ENCODE measurements at places on chromosomes 11 and 22.

DNA sequence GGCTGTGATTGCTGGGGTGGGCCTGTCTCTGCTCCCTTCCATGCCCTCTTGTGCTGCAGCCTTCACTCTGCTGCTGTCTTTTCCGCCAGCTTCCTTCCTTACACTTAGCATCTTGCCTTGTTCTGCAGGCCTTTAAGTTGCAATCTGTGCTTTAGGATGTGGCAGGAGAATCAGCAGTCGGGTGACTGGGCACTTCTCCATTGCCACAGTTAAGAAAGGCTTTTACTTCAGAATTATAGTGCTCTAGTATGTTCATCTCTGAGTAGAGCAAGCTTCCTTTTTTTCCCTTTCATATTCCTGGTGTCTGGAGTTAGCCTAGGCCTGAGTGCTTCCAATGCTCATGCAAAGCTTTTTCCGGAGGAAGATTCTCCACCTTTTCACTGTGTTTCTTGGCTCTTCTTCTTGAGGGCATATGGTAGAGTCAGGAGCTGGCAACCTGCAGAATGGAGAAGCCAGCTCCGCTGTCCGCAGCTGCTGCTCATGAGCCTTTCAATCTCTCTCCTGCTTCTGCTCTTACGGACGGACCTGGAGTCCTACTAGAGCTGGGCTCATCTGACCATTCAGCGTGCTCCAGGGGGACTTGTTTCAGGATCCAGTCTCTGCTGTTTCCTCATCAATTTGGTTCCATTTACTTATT, 20.2 kb downstream of the PPP6R2 start:
- no peak for DNase-seq

DNA sequence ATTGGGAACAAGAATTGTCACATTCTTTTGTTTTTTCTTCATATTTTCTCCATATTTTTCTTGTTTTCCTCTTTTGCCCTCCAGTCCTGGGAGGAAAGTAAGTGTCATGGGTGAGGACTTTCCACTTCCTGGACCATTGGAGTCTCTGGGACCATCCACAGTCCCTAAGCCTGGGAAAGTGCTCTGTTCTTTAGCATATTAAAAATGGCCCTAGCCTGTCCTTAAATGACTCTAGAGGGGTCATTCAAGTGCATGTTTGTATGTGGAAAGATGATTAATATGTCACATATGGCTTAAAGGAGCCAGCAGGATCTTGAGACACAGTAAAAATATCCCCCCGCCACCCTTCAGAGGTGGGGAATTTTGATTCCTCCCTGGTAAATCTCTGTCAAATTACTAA, 20.1 kb upstream of the SCGB1D1 start:
- DNase-seq: no peak

DNA sequence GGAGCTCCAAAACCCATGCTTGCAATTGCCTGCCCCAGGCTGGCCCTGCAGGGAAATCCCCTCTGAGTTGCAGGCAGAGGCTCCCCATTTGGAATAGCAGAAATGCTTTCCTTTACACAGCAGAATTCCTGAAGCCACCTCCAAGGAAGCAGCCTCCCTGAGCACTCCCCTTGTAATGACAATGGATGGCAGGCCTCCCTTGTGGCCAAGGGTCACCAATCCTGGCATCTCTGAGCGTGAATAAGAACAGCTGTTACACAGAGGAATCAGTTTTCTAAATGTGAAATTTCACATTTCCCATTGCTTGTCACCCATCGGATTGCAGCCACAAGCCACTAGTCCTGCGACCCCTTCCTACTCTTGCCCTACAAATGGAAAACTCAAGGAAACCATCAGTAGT, 107.6 kb downstream of the GALNT18 start:
- DNase-seq: no peak

- no peak for DNase-seq
Observed at GRCh38 chr11:87031433-87032170, 6.1 kb upstream of the TMEM135 start.

DNA sequence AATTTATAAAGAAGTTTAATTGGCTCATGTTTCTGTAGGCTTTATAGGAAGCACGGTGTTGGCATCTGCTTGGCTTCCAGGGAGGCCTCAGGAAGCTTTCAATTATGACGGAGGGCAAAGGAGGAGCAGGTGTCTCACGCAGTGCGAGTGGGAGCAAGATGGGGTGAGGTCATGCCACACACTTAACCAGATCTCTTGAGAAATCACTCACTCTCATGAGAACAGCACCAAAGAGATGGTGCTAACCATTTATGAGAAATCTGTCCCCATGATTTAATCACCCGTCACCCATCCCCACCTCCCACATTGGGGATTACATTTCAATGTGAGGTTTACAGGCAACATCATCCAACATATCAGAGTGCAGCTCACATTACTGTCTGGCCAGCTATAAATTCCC, 103.5 kb downstream of the ARHGAP8 start:
- no peak for DNase-seq

DNA sequence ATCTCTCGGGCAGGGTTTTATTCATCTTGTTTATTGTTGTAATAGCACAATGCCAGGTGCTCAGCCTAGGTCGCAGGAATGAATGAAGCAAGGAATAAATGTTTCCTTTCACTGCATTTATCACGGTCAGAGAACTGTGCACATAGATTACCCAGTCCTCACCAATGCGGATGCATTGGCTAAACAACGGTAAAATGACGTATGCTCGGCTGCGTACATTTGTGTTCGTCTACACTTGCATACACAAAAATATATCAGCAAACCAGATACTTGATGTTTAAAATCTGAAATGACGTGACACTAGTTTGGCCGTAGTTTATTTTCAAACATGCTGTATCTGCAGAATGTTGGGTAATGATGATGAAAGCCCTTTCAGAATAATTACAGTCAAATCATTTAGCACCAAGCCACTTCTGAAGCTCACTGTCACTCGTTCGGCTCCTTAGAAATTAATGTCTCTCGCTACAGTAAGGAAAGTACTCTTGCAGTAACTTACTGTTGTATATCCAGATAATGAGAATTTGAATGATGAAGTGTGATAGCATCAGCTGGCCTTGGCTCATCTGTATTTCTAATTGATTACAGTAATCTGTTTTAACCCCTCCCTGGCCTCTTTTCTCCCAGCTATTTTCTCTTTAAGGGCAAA, 268.9 kb downstream of the LRRC4C start:
- no peak for DNase-seq

- no peak for DNase-seq
Observed at GRCh38 chr11:109960831-109961230, 132.4 kb upstream of the ZC3H12C start.

DNA sequence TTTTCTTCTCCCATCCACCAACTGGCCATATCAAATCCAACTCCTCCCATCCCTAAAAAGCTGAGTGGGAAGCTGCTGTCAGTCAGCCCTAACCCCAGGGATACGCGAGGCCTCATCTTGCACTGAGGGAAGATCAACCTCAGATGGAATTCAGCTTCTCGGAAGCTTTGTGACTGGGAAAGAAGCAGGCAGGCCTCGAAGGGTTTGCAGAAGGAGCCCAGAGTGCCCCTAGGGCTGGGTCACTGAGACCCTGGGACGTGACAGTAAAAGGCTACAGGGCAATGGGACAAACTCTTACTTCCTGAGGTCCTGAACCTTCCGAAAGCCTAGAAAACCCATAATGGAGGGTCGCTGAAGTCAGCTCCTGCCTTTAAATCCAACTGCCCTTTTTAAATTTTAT, 34.4 kb upstream of the NNMT start:
- no peak for DNase-seq

DNA sequence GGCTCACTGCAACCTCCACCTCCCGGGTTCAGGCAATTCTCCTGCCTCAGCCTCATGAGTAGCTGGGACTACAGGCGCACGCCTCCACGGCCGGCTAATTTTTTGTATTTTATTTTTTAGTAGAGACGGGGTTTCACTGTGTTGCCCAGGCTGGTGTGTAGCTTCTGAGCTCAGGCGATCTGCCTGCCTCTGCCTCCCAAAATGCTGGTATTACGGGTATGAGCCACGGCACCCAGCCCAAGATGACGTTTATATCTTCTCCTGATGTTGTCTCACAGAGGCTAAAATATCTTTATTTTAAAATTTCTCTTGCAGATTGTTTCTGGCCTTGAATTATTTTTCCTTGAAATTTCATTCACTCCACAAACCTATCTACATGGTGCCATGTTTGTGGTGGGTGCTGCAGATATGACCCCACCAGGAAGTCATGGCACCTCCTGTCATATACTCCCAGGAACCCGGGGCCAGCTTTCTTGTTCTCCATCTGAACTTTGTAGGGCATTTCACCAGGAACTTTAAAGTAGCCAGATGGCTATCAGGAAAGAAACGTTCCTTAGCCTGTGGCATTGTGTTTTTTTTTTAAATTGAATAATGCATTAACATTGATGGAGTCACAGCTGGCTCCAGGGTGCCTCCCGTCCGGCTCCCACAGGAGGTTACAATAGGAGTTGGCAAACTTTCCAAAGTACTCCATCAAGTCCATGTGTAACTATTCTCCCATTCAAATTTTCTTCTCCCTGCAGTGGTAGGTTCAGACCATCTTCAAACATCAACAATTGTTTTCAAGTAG, 42.0 kb upstream of the LIPT2 start:
- DNase-seq: no peak

- no peak for DNase-seq
Observed at GRCh38 chr11:20601221-20601914, 2.0 kb downstream of the SLC6A5 start.

GRCh38 chr22:27723158-27723557, 78.4 kb downstream of the MN1 start:
- DNase-seq: no peak

DNA sequence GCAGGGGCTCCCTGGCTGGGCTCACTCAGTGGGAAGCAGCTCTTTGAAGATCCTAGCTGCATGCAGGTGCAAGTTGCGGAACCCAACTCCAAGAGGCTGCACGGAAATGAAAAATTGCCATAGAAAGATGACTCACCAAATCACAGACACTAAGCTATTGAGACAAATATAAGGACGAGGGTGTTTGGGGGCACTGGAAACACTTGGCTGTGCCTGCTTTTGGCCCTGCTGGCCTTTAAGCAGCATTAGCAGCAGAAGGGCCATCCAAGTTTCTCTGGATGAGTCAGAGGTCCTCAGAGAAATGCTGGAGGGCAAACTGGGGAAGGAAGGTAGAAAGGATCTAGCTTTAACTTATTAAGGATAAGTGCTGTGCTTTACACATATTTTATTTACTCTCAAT, 282.3 kb downstream of the KIRREL3 start:
- no peak for DNase-seq

DNA sequence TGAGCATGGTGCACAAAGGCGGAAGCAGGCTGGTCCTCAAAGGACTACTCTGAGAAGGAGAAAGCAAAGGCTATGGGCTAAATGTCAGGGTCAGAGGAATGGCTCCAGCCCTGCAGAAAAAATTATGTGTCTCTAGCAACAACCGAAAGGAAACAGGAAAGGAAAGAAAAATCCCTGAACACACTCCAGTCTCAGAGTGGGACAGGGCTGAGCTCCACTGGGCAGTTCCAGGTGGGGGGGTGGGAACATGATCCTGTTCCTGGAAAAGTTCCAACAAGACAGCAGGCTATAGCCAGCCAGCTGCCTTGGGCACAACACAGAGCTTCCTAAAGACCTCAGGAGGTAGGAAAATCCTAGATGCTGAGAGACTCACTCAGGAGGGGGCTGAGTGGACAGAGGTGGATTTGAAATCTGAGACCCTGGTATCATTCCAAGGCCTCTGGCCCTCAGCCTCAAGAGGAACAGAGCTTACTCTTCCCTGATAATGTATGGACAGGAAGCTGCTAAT, 1088.2 kb downstream of the TBC1D22A start:
- DNase-seq: peak; percentile 83

DNA sequence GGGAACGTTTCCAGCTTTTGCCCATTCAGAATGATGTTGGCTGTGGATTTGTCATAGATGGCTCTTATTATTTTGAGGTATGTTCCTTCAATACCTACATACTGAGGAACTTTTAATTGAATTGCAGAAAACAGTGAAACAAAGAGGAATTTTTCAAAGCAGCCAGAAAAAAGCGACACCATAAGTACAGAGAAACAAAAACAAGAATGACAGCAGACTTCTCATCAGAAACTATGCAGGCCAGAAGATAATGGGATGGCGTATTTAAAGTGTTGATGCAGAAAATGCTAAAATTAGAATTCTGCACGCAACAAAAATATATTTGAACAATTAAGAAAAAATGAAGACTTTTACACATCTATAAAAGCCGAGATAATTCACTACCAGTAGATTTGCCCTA, 95.4 kb upstream of the TIMP3 start:
- no peak for DNase-seq

- DNase-seq: no peak
Observed at GRCh38 chr11:115501502-115501892, 2.7 kb downstream of the CADM1 start.

- DNase-seq: no peak
Observed at GRCh38 chr22:44519886-44520285, 21.9 kb upstream of the RTL6 start.

- no peak for DNase-seq
Observed at GRCh38 chr11:16367252-16367651, 10.9 kb upstream of the SOX6 start.

DNA sequence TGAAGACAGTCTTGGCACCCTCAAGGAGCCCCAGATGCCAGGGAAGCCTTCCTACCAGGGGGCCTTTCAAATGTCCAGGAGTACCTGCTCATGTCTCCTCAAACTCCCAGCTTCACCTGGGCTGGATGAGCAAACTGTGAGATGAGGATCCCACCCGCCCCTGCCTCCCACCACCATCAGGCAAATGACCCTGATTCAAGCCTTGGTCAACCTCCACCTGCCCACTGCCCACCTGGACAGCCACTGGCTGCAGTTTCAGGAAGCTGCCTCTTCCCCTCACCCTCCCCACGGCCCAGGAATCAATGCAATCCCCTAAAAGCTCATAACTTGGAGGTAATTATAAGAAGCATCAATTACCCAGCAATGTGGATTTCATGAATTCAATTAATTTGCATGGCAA, 122.7 kb downstream of the BUD13 start:
- no peak for DNase-seq

DNA sequence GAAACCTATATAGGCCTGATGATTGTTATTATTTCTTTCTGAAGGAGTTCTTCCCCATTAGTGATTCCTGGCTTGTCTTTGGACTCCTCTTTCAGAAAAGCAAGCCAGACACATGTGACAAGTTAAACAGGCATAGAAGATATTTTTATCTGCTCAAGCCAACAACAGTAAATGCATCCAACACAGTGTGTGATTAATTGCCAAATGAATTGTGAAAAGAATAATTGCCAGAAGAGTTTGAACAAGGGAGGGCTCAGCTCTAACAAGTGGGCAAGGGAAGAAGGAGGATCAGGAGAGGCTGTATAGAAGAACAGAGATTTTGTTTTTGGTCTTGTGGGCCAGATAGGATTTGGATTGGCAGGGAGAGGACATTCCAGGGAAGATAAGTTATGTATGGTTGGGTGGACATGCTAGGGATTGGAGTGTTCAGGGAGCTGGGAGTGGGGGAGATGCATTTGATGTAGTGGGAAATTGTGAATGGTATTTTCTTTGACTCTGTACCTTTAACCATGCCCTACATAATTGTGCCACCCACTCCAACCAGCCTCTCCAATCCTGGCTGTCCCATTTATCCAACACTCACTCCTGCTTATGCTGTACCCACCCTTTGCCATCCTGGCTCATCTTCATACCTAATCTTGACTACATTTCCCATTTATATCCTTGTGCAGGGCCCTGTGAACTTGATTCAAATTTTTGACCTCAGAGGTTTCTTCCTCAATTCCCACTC, 172.8 kb downstream of the RRAS2 start:
- no peak for DNase-seq

- DNase-seq: peak; percentile 49
Observed at GRCh38 chr22:23305922-23306374, 125.6 kb downstream of the BCR start.
